ENCODE measurements at places on chromosomes 2 and 18. TPM values are rescaled to one million over a fixed set of nuclear protein-coding genes. Genes with fewer than 3 reads are reported as not detected.

The CAMKMT gene
- 18.9 TPM for total RNA-seq

DNA sequence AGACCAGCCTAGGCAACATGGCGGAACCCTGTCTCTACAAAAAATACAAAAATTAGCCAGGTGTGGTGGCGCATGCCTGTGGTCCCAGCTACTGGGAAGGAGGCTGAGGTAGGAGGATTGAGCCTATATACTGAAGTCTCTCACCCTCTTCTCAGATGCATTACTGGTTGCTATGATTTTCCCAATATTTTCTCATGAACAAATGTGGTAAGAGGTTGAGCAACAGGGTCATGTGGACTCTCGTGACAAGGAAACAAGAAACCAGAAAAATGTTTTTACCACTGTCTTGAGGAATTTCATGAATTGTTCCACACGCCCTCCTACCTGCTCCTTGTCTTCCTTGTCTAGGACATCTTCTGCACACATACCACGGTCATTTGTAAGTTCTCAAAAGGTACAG is 12.4 kb downstream of the LMAN2L start:
- no peak for DNase-seq

DNA sequence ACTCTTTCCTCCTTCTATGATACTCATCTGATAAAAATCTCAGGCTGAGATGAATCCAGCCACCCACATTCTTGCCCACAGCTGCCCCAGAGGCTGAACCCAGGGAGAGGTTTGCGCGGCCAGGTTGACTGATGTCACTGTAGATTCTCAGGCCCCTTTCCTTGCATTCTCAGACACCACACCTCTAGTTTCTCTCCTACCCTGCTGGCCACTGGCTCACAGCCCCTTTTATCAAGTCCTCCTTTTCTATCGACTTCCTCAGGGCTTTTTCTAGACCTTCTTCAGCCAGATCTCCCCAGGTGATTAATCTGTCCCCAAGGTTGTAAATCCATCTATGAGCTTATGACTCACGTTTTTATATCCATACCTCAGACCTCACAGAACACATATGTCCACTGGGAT is 99.8 kb downstream of the TACR1 start:
- no peak for DNase-seq

The LIMS2 gene
- 9.6 TPM for total RNA-seq

- DNase-seq: no peak
These were observed 85.0 kb downstream of the PTH2R start for GRCh38 chr2:208491641-208492040.

DNA sequence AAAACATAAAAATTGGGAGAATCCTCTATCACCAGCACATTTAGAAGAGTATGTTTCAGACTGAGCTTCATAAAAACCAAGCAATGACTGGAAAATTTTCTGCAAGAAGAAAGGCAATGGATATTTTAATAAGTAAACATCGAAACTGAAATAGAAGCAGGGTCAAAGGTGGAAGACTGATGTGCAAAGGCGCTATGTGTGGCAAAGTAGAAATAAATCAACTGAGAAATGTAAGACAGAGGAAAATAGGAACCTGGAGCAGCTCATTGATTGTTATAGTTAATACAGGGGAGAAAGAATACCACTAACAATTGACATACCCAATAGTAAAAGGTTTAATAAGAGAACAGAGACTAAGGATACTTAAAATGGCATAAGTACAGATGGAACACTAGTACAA is 818.4 kb downstream of the SOCS6 start:
- DNase-seq: no peak

The C2orf78 gene
- not detected for total RNA-seq

The ZBTB7C gene
- total RNA-seq: not detected

The PPP1CB gene
- 218 TPM for total RNA-seq

- no peak for DNase-seq
These were observed 52.3 kb upstream of the ZNF516 start for GRCh38 chr18:76547296-76547695.

GRCh38 chr2:100940240-100940639 is 61.8 kb upstream of the RPL31 start:
- no peak for DNase-seq

DNA sequence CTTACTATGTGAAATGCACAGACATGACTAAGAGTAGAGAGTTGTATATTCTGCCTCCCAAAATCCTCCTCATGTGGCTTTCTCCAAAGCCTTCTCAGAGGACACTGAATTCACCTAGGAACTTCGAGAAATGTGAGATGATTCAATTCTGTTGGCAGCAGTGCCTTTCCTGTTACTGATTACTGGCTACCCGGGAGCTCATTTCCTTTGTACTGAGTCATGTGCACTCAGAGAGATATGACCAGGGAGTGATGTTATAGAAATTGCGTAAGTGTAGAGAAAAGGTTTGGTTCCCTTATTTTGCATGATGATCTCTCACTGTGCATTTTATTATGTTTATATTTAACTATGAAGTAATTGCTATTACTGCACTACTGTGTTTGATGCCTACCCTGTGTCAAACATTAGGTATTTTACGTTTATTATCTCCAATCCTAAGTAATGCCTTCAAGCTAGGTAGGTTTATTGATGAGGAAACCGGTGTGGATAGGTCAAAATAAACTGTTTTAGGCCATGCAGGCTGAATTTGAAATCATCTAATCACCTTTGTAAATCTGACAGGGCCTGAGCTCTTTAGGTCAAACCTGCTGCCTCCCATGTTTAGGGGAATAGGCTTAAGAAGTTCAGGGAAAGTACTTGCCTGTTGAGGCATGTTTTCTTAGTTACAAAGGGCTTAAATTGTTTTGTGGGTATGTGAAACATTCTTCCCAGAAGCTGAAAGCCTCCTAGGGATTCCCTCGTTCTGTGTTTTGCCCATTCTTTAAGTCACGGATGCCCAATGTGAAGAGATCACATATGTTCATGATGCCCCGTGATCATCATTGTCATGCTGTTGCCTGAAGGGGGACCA is 86.8 kb downstream of the FMNL2 start:
- no peak for DNase-seq

The HOXD4 gene
- total RNA-seq: not detected

GRCh38 chr2:43241558-43241957 is 15.2 kb upstream of the ZFP36L2 start:
- no peak for DNase-seq

DNA sequence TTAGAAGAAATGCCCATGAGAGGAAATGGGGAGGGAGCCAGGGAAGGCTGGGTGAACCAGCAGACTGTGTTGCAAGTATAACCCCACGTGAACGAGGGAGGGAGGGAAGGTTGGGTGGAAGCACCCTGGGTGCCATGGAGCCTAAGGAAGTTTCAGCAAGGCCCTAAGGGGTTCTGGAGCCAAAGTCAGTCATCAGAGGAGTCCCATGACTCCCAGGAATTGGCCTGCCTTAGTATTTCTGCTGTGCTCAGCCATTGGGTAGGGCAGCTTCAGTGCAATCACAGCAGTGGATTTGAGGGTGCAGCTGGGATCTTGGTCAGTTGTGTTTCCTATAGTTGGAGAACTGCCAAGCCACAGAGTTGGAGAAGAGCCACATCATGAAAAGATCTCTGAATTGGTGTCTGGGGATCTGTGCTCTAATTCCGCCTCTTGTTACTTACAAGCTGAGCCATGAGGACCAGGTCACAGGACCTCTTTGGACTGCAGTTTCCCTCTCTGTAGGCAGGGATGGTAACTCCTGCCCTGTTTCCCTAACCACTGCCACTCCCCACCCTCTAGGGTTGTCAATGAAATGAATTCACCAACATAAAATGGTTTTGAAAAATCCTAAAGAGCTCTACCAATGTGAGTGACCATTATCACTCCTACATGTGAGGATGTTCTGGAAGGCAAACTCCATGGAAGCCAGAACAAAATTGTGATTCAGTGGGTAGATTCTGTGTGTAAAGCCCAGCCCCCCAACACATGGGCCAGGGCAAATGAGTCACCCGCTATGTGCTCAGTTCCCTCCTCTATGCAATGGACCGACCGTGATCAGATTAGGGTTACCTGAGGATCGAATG is 108.9 kb downstream of the CLIP4 start:
- no peak for DNase-seq

DNA sequence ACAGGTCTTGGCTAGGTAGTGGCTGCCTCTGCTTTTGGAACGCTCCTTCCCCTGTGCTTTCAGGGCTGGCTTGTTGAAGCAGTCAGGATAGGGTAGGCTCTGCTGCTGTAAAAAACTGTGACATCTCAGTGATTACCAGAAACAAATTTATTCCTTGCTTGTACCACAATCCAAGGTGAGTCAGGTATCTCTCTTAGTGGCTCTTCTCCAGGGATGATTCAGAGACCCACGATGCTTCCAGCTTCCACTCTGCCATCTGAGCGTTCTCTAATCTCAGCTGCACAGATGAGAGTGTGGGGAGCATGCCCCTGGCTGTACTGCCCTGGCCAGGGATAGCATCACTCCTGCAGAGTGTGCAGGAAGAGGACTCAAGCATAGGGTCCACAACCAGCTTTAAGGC is 174.9 kb downstream of the VAPA start:
- no peak for DNase-seq

DNA sequence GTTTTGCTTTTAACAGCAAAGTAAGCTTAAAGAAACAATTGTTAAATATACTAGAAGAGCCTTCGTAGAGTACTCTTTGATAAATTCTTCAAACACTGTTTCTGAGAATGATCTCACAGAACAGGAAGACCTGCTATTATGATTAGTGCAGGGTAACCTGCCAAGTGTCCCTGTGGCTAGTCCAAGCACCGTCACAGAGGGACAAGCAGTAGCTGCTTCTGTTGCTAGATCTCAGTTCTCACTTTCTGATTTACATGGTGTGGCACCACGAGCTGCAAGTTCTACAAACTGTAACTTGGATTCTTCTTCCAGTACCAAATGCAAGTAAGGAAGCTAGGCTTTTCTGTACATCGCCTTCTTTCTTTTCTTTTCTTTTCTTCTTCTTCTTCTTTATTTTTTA is 121.5 kb downstream of the PIEZO2 start:
- DNase-seq: no peak

The TFCP2L1 gene
- 0.18 TPM for total RNA-seq

The ZNF804A gene
- total RNA-seq: not detected

DNA sequence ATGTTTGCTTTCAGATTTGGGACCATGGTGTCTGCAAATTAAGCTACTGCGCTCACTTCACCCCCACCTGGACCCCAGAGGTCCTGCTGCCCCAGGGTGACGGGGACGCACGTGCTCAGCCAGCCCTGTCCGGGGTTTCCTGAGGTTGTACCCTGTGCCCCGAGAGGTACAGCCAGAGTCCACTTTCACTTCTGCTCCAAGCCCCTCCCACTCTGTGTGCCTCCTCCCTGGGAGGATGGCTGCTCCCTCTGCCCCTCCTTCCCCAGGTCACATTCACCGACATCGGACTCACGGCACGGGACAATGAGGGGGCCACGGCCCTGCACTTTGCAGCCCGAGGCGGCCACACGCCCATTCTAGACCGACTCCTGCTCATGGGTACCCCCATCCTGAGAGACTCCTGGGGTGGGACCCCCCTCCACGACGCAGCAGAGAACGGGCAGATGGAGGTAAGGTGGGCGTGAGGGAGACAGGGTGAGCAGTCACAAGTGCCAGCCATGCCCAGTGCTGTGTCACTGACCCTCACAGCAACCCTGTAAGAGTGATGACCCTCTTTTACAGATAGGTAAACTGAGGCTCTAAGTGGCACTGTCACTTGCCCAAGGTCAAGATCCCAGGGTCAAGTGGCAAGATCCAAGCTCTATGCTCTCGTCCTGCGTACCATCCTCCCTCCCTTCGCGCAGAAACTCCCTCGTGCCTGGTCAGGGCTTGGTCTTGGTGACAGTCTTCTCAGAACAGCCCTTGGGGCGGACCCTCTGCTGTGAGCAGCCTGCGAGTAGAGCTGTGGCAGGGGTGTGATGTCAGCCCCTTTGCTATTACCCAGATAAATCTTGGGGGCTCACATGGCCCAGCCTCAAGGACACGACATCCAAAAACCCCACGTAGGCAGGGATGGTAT is 7.6 kb downstream of the ESPNL start:
- no peak for DNase-seq

GRCh38 chr18:26419746-26420145 is 128.6 kb downstream of the KCTD1 start:
- DNase-seq: no peak

DNA sequence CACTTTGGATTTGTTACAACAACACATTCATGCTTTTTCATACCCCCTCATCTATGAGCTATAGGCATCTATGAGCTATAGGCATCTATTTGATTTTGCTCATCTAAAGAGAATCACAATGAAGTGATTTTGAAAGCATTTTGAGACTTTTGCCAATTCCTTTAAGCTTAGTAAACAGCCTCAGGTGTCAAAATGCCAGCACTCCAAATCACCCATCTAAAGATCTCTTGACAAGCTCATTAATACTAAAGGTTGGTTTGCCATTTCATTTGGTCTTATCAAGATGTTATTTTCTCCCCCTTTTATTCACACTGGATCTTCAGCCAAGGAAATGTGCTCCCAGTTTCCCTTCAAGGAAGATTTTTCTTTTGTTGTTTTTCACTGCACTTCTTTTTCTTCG is 110.7 kb upstream of the TLK1 start:
- no peak for DNase-seq

DNA sequence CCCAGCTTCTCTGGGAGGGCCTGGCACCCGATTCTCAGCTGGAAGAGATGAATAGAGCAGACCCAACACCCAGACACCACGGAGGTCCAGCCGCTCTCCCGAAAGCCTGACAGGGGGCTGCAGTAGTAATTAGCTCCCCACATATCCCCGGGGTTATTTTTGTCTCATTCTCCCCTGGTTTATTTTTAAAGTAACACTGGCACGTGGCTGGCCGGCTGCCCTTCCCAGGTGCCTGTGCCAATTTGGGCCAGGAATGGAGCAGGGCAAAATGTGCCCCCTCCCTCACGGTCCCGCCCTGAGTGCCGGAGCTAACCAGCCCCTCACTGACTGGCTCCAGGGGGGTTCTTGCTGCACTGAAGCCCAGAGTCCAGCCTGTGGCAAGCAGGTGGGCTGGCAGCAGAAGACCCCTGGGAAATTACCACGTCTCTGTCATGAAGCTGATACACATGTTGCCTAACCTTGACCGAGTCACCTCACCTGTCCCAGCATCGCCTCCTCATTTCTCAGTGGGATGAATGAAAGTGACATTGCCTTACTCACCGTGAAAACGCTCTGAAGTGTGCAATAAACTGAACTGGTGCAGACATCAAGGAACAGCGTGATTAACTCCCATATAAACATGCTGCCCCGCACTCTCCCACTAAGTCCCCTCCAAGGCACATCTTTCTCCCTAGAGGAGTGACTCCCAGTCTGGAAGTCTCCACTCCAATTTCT is 18.4 kb downstream of the KCNK3 start:
- no peak for DNase-seq

The CCDC93 gene
- total RNA-seq: 50.5 TPM

GRCh38 chr2:208360259-208361076 is 46.1 kb upstream of the PTH2R start:
- DNase-seq: no peak

DNA sequence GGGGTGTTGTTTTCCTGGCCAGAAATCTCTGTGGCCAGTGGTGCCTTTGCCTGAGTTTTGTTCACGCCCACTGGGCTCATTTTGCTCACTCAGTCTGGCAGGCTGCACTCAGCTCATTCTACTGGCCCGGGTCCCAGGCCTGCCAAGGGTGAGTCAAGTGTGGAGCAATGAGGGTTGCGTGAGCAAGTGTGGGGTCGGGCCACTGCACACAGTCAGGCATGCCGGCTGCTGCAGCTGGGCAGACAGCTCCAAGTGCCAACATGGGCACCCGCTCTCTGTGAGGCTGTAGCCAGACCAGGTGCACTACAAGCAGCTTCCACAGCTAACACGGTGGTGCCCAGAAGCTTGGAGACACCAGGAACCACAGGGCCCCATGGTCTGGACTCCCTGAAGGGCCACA is 801.1 kb upstream of the RAB6C start:
- no peak for DNase-seq

- DNase-seq: no peak
These were observed 9.5 kb upstream of the TNS1 start for GRCh38 chr2:218012284-218012683.

The VRK2 gene
- total RNA-seq: 16.0 TPM

- no peak for DNase-seq
These were observed 20.6 kb downstream of the CROCC2 start for GRCh38 chr2:240926516-240927389.

Measured in T-cell (primary cell).